ENCODE measurements at places on chromosomes 11 and 22. TPM values are rescaled to one million over a fixed set of nuclear protein-coding genes. Genes with fewer than 3 reads are reported as not detected.
A peak's percentile ranks its signal among the peaks of the same experiment; 100 is the strongest.

DNA sequence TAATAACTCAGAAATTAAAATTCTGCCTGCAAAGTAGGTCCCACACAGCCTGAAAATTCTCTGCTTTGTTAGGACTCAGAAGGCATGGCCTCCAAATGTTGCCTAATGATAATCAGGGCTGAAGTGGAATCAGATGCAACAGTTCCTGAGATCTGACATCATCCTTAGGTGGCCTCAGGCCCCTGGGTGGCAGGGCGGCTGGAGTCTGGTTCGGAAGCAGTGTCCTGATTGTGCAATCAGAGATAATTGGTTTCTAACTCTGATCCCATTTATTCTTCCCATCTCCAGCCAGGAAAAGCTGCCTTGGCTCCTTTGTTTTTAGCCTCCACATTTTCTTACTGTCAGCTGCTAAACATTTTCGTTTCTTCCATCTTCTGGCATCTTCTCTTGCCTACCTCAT is 399.3 kb downstream of the OPCML start:
- DNase-seq = no peak

The APOA5 gene
- not detected for total RNA-seq

GRCh38 chr11:100581318-100581717 is 105.8 kb upstream of the ARHGAP42 start:
- DNase-seq = no peak

DNA sequence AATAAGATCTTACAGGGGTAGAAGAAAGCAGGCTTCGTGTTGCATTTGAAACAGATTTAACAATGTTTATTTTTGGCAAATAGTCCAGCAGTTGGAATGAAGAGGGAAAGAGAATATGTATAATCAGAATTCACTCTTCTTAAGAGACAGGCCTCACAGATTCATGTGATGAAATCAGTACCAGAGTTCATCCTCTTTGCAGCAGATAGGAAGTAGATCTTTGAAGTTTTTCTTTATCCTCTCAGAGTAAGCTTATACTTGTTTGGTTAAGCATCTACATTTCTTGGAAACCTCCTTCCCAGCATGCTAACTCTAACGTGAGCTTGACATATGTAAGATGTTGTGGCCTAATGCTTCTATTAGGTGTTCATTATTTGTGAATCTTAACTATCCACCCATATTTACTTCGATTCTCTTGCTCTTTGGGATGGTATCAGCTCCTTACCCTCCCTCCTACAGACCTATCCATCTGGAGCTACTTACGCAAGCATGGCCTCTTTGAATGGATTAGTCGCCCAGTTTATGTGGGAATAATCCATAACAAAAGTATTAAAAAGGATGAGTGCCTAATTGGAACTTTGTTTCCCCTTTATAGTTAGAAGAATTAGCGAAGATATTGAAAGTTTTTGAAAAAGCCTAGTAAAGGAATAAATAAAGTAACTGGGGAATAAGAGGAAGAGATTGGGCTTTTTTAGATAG is 80.1 kb downstream of the PRMT3 start:
- no peak for DNase-seq

The MIEF1 gene
- 70.7 TPM for total RNA-seq

DNA sequence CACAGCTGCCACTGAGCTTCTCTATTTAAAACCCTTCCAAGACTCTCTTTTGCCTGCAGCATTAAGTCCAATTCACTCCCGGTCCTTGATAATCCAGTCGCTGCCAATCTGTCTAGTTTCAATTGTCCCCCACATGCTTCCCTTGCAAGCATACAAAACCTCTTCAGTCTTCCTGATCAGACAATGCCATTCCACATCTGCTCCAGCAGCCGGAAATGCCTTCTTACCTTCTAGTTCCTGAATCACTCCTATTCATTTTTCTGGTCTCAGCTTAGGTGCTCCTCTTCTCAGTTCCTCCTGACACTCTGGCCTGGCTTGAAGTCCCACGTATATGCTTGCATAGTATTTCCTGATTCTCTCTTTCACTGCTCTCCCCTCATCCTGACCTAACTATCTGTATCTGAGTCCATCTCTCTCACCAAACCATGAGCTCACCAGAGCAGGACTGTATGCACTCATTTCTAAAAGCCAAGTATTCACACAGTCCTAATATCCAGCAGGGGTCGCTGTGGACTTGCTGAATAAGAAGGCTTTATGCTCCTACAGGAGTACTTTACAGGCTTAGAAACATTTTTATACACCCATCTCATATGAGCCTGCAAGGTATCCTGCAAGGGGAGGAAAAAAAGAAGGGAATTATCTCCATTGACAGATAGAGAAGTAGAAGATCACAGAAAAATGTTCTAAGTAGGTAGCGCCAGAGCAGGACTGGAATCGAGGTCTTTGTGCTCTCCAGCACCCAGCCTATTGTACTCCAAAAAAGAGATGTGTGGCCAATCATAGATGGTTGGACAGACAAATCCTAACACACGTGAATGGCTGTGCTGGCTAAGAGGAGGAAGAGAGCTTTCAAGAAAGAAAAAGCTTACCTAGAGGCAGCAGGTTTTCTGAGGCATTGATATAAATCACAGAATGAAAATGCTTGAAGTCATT is 19.2 kb downstream of the XRRA1 start:
- peak; percentile 61 for DNase-seq

The OR52I2 gene
- total RNA-seq = not detected

GRCh38 chr11:30521297-30522071 is 64.7 kb downstream of the MPPED2 start:
- DNase-seq = no peak

DNA sequence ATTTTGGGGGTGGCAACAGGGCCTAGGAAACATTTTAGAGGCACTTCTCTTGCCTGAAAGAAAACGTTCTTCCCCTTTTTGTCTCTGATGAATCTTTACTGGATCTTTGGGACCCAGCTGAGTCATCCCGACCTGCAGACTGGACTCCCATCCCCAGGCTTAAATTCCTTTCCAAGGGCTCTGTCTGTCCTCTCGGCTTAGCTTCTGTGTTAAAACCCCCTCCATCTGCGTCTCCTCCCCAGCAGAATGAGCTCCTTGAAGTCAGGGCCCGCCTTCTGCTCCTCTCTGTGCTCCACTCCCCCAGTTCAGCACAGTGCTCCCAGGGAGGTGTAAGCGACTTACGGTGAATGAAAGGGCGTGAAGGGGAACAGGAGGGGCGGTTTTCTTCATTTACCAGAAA is 895 bp upstream of the DAGLA start:
- no peak for DNase-seq

The MYO7A gene
- total RNA-seq = 0.14 TPM

The HORMAD2 gene
- total RNA-seq = not detected

DNA sequence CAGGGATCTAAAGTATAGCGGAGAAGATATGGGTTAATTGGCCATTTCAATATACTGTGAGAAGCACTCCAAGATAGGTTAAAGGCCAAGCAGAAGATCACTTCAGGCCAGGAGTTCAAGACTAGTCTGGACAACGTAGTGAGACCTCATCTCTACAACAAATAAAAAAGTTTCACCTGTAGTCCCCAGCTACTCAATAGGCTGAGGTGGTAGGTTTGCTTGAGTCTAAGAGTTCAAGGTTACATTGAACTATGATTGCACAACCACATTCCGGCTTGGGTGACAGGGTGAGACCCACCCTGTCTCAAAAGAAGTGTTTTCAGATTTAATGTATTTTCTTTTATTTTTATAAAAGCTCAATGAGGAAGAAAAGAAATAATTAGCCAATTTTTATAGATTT is 25.4 kb downstream of the PATL1 start:
- no peak for DNase-seq

DNA sequence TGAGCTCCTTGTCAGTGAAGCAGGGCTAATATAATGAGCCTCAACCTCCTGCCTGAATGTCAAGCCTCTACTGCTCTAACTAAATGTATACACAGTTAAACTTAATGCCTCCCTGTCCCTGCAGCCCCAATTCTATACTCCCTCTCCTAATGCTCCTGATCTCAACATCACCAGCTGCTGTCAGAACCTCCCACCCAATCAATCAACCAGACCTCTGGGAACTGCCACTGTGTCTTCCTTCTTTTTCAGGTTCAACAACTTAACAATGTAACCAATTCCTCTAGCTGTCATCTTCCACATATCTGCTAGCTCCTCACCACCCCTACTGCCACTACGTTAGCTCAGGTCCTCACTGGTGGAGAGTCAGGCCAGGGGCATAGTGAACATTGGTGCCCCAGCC is 339.8 kb upstream of the NARS2 start:
- no peak for DNase-seq

- no peak for DNase-seq
These were observed 17.2 kb upstream of the TSKU start for GRCh38 chr11:76765863-76766350.

The BCO2 gene
- 1.1 TPM for total RNA-seq

The KCNJ11 gene
- total RNA-seq = 0.95 TPM

DNA sequence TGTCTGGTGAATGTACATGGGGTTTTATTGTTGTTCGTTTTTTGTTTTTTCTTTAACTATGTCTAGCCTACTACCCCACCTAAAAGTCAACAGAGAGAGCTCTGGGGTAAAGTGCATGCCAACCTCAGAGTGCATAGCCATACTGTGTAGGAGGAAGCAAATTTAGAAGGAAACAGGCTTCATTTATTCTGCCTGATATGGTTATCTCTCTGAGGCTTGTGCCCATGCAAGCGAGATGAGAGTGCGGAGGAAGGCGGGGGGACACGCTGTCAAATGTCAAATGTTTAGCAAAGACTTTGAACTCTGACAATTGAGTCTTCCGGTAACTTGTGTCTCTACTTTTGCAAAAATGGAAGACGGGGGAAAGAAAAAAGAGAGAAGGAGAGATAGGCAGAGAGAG is 295.5 kb downstream of the ETS1 start:
- DNase-seq = peak; percentile 68

DNA sequence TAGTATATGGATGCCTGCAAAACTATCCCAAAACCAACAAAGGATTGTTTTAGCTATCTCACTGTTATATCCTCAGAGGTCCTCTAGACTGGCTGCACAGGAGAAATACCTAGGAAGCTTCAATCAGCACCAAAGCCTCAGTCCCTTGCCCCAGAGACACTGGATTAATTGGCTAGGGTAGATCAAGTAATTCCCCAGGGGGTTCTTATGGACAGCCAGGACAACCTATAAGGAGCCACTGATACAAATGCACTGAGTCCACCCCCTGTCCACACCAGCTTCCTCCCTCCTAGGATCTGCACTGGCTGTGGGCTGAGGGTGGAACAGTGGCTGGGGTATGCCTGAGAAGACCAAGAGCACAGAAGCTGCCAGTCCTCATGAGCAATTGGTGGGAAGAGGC is 16.3 kb downstream of the ADORA2A start:
- no peak for DNase-seq

GRCh38 chr22:37351232-37351631 is 68.9 kb downstream of the CYTH4 start:
- DNase-seq = no peak

The ZP1 gene
- not detected for total RNA-seq

The PHLDB1 gene
- total RNA-seq = 1.3 TPM

GRCh38 chr11:13761250-13761649 is 92.8 kb downstream of the FAR1 start:
- DNase-seq = no peak

GRCh38 chr11:10886652-10887250 is 28.9 kb upstream of the ZBED5 start:
- DNase-seq = no peak

GRCh38 chr11:35066030-35066429 is 72.9 kb upstream of the CD44 start:
- no peak for DNase-seq

The OR8A1 gene
- total RNA-seq = not detected

GRCh38 chr11:12066799-12067508 is 43.4 kb upstream of the MICAL2 start:
- DNase-seq = no peak

The OR4D5 gene
- not detected for total RNA-seq

The CSNK2A3 gene
- total RNA-seq = 1.1 TPM

GRCh38 chr22:19722178-19722981 is 959 bp upstream of the GP1BB start:
- no peak for DNase-seq

- no peak for DNase-seq
These were observed 26.4 kb downstream of the IZUMO1R start for GRCh38 chr11:94330789-94331188.

The BIRC2 gene
- total RNA-seq = 31.9 TPM

The CHRM4 gene
- total RNA-seq = 0.25 TPM

DNA sequence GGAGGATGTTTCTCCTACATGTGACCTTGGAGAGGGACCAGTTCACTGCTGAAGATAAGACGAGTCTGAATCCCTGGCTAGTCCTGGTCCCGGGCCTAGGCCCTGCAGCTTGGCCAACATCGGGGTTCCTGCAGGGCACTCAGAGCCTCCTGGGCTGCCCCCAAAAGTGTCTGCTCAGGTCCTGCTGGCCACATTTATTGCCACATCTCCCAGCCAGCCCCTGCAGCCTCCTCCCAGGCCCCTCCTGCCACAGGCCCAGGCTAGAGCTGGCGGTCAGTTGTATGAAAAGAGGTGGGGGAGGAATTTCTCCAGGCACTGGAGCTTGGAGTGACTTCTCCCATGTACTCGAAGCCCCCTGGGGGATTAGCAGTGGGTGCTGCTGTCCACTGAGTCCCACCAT is 56.5 kb upstream of the PPARA start:
- no peak for DNase-seq

The P2RY6 gene
- total RNA-seq = not detected

The ZC3H12C gene
- 0.35 TPM for total RNA-seq

The IGLL1 gene
- not detected for total RNA-seq

- DNase-seq = no peak
These were observed 724.5 kb upstream of the CNTN5 start for GRCh38 chr11:98296091-98296880.

DNA sequence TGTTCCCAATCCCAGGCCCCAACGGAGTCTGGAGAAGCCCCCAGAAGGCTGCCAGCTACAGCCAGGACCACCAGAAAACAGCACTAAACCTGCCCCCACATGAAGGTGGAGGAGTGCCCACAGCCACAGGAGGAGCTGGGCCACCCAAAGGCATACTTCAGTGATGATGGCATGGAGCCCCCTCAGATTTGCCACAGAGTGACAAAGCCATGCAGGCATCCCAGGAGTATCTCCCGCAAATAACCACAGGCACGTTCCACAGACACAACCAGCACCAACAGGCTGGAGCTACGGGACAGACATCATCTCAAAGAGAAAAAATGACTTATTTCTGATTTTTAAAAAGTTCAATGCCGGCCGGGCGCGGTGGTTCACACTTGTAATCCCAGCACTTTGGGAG is 10.6 kb downstream of the CARS1 start:
- DNase-seq = no peak

DNA sequence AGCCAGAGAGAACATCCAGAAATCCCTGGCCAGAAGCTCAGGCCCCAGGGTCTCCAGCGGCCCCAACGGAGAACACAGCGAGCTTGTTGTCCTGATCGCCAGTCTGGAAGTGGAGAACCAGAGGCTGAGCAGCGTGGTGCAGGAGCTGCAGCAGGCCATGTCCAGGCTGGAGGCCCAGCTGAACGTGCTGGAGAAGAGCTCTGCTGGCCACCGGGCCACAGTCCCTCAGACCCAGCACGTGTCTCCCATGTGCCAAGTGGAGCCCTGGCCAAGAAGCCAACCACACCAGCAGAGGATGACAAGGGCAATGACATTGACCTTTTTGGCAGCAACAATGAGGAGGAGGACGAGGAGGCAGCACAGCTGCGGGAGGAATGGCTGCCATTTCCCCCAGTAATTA is 20.6 kb upstream of the SCGB1D1 start:
- no peak for DNase-seq

The NPAS4 gene
- total RNA-seq = not detected

Data from activated T-cell treated with anti-CD3 and anti-CD28 coated beads, Interleukin-2, amount 50 U/mL, for 4 hours (primary cell).